Stimulated activated CD4-positive, alpha-beta T cell treated with anti-CD3 and anti-CD28 coated beads, Interleukin-12 subunit alpha, Interleukin-12 subunit beta, amount 100 ng/mL, for 48 hours (primary cell): ENCODE measurements at places on chromosomes 5 and 9.

DNA sequence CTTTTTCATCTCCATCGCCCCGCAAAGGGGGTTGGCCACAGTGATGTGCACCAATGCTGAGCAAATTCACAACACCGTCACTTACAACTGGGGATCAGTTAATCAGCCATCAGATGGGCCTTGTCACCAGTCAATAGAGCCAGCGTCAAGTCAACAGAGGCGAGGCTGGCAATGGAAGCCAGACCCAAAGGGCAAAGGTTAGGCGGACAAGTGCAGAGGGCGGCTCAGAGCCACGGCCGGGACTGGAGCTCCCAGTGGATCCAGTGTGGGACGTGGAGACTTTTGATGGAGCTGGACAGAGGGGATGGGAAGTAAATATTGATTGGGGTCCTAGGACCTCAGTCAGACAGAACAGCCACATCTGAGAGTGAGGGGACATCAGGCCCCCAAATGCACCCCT is 45.7 kb downstream of the DUSP1 start:
- no peak for DNase-seq

- DNase-seq, result no peak
Observed at GRCh38 chr9:126591083-126591482, 22.6 kb upstream of the LMX1B start.

DNA sequence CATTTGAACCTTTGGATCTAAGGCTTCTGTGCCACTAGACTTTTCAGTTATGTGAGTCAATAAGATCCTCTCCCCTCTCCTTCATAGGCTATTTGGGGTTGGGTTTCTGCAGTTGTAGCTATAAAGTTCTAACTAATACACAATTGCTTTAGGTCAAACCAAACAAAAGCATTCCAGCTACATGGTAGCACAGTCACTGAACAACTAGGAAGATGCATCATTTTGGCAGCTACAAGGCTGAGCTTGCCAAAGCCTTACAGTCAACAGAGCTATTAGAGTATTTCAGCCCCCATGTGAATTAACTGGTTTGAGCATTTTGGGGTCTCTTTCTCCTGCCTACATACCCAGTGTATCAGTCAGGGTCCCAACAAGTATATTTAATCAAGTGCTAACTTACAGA is 234.6 kb downstream of the ZNF608 start:
- no peak for DNase-seq

DNA sequence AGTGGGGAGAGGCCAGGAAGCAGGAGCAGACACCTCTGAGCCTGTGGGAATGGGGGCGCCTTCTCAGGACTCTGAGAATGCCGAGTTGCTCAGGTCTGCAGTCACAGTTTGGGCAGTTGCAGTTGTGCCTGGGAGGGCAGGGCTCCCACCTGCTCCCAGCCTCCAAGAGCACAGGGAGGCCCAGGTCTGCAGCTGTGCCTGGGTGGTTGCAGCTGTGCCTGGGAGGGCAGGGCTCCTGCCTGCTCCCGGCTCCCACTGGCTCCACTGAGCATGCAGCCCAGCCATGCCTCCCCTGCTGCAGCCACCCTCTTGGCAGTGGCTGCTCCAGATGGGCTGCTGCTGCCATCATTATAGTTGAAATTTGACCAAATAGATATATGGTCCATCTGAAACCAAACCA is 1062.8 kb upstream of the ACO1 start:
- DNase-seq, result no peak

DNA sequence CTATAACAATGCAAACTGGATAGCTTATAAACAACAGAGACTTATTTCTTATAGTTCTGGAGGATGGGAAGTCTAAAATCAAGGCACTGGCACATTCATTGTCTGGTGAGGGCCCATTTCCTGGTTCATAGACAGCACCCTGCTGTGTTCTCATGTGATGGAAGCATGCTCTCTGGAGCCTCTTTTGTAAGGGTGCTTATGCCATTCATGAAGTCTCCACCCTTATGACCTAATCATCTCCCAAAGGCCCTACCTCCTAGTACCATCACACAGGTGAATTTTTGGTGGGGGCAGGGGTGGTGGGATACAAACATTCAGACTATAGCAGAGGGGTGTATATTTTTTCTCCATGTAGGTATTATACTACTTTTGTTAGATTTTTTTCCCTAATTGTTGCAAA is 92.4 kb downstream of the UNC13B start:
- DNase-seq, result no peak

- no peak for DNase-seq
Observed at GRCh38 chr5:66041627-66042026, 102.5 kb upstream of the SREK1 start.

DNA sequence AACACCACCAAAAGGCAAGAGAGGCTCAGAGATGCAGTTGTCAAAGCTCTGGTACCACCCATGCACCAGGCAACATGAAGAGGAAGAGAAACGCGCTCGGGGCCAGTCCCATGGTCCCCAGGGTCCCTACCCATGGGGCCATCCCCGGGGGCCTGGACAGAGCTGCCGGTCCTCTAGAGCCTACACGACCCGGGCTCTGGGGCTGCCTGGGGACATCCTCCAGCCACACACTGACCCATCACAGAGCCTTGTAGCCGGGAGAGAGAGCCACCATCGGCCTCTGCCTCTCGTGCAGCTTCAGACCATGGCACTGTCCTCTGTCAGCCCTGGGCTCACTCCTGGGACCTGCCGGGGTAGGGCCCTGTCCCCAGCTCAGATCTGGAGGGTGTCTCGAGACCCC is 23.7 kb downstream of the VAV2 start:
- DNase-seq, result no peak

GRCh38 chr9:36945999-36946398 is 88.1 kb downstream of the PAX5 start:
- no peak for DNase-seq

DNA sequence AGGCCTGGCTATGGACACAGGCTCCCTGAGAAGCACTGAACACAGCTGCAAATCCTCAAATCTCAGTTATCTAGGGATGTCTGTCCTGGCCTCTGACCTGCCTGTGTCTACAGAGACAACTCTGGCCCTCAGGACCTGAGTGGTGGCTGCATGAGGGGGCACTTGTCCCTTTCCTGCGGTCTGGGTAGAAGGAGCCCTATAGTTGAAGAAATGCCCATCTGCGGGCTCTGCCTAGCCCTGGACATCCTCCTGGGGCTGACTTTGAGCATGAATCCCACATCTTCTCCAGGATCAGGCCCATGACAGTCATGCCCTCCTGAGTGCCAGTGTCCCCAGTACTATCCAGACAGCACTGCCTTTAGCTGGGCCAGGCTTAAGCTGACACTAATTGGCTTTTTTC is 10.0 kb downstream of the DNAJB5 start:
- no peak for DNase-seq

DNA sequence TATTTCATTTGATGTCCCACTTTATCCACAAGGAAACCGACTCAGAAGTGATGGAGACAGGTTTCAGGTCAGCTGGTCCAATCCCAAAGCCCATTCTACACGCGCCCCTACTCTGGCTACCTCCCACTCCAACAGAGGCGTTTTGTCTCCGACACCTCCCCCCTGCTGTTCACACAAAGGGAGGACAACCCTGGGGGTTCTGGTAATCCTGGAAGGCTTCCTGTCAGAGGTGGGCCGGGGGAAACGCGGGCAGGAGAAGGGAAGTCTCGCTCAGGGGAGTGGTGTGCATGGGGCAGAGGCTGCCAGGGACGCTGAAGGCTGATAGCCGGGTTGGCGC is 39.7 kb upstream of the GABRP start:
- DNase-seq, result no peak

DNA sequence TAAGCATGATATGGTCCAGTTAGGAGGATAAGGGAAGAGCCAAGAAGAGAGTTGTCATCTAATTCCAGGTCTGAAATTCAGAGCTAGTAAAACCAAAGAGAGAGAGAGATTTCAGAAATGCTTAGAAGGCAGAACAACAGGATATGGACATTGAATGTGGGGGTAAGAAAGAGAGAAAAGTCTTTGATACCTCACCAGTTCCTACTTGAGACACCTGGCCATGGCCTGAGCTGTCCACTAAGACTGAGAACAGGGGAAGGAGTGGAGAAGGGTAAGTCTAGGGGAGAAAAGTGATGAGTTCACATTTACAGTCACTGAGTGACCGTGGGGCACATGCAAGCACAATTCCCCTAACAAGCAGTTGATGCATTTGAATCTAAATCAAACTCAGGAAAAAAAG is 35.5 kb downstream of the TIMD4 start:
- DNase-seq, result no peak
